Stimulated activated CD8-positive, alpha-beta memory T cell treated with anti-CD3 and anti-CD28 coated beads, Interleukin-15, amount 100 ng/mL, for 24 hours (primary cell): ENCODE measurements at places on chromosomes 4 and X.

DNA sequence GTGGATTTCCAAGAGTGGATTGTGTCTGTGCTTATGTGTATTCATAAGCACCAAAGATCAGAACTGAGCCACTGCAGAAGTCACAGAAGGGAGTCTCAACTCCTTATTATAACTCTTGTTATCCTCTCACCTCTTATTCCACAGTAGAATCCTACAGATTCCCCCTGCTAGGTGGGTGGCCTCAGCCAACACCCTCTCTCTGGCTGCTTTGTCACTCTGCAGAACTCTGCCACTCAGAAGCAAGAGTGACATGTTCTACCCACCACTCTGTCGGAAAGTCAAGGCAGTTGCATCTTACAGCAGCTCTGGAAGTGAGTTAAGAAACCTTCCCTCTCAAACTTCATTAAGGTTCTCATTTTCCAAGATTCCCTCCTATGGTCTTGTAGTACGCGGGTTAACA lies 41.9 kb downstream of the PTCHD1 start:
- no peak for DNase-seq

- no peak for DNase-seq
These were observed 8.9 kb downstream of the MSANTD1 start for GRCh38 chr4:3257556-3258482.

DNA sequence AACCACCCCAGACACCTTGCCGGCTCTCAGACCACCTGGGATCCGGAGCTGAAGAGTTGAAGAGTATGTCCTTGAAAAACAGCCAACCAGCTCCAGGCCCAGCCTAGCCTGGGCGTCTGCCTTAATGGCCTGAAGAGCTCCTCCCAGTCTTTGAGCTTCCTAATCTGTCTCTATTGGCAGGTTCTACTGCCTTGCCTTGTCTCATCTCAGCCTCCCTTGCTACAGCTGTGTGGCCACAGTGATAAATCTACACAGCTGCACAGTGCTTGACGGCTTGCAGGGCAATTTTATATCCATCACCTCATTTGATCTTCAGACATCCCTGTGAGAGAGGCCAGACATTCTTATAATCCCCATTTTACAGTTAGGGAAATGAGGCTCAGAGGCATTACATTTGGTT lies 19.9 kb downstream of the AWAT2 start:
- DNase-seq, result no peak

DNA sequence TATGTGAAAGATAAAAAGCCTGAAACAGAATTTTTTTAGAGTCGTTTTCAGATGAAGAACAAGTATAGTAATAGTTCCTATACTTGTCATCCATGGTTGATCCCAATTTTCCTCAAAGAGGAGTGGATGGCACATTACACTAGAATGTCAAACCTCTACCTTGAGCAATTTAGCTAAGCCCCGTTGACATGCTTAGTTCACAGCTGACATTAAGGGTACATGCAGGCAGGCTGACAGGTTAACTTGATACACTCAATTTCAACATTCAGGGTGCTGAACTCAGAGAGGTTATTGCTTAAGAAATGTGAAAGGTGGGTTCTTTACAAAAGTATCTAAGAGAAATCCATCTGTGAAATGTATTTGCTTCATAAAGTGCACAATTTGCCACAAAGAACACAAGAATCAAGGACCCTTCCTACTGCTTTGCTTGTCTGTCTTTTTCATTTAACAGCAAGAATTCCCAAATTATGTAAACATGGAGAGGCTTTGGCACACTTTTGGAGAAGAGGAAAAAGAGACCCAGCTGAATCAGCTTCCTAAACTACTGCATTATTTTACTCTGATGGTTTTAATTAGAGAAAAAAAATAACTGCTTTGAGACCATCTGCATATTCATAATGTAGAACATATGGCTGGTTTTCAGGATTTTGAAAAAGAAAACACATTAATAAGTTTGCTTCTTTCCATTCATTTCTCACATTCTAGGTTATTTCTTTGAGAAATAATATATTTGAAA lies 122.5 kb upstream of the DDIT4L start:
- DNase-seq, result no peak

DNA sequence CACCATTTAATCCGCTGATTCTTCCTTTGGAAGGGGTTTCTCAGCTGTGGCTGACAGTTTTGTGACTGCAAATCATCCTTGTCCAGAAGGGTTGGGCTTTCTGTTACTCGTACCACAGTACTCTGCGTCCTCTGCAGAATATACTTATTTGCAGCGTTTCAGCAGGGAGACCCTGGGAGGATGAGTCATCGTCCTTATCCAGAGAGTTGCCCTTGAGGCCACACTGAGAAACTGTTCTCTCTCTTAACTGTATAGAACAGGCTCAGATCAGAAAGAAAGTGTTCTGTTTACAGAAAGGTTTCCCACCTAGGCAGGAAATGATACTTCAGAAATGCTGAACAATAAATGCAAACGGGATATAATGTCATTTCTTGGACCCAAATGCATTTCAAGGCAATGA lies 47.8 kb upstream of the DDX53 start:
- DNase-seq, result no peak
